ENCODE measurements at places on chromosomes 3 and 15. TPM values are rescaled to one million over a fixed set of nuclear protein-coding genes. Genes with fewer than 3 reads are reported as not detected.

CPEB1 gene
- total RNA-seq, result 2.8 TPM

MAPKAPK3 gene
- total RNA-seq, result 20.7 TPM

DCBLD2 gene
- 252 TPM for total RNA-seq

ROBO1 gene
- total RNA-seq, result 11.9 TPM

CAMKV gene
- 0.35 TPM for total RNA-seq

CDCP1 gene
- total RNA-seq, result 9.5 TPM

FETUB gene
- 0.14 TPM for total RNA-seq

CELF6 gene
- total RNA-seq, result 0.07 TPM

GCHFR gene
- total RNA-seq, result 7.0 TPM

SLC2A2 gene
- not detected for total RNA-seq

FRMD4B gene
- 0.78 TPM for total RNA-seq

SLC9C1 gene
- total RNA-seq, result not detected

TMEM202 gene
- total RNA-seq, result not detected

MAP6D1 gene
- 7.8 TPM for total RNA-seq

CADPS gene
- total RNA-seq, result not detected

SOX2 gene
- 0.60 TPM for total RNA-seq

CRABP1 gene
- total RNA-seq, result 1.2 TPM

CMTM8 gene
- total RNA-seq, result 11.7 TPM

NOX5 gene
- 0.41 TPM for total RNA-seq

GHRL gene
- not detected for total RNA-seq

ANKRD63 gene
- 0.67 TPM for total RNA-seq

ILDR1 gene
- total RNA-seq, result not detected

TRPC1 gene
- total RNA-seq, result 8.3 TPM

IL20RB gene
- 1.3 TPM for total RNA-seq

FAM3D gene
- not detected for total RNA-seq

TEX55 gene
- total RNA-seq, result not detected

TTLL13 gene
- 0.14 TPM for total RNA-seq

CD96 gene
- not detected for total RNA-seq

FILIP1L gene
- 0.16 TPM for total RNA-seq

POLQ gene
- 6.3 TPM for total RNA-seq

TMEM108 gene
- not detected for total RNA-seq

DHX36 gene
- total RNA-seq, result 59.6 TPM

CPB1 gene
- not detected for total RNA-seq

PLS1 gene
- 12.2 TPM for total RNA-seq

CGNL1 gene
- 0.93 TPM for total RNA-seq

KCNAB1 gene
- total RNA-seq, result not detected

FAM107A gene
- 0.13 TPM for total RNA-seq

IGSF10 gene
- total RNA-seq, result 0.54 TPM

NR1I2 gene
- total RNA-seq, result not detected

TGM5 gene
- not detected for total RNA-seq

PLA1A gene
- 0.21 TPM for total RNA-seq

PPARG gene
- 34.3 TPM for total RNA-seq

PDZRN3 gene
- total RNA-seq, result not detected

SYNM gene
- total RNA-seq, result 41.3 TPM

CCDC12 gene
- 59.8 TPM for total RNA-seq

HOMER2 gene
- 15.3 TPM for total RNA-seq

SKOR1 gene
- total RNA-seq, result 0.06 TPM
